CD8-positive, alpha-beta memory T cell (primary cell): ENCODE measurements at places on chromosomes 5 and 9.

- H3K4me1 ChIP-seq, result peaks cover 13% of the 10 kb centered on the region
- peak overlapping the region; percentile 2 for H3K4me3 ChIP-seq
- no peak overlapping the region for H3K27ac ChIP-seq
- DNase-seq, result no peak
- H3K27me3 ChIP-seq, result no peaks in the 10 kb centered on the region
These were observed 66.4 kb upstream of the PLPP1 start for GRCh38 chr5:55601204-55601618.

DNA sequence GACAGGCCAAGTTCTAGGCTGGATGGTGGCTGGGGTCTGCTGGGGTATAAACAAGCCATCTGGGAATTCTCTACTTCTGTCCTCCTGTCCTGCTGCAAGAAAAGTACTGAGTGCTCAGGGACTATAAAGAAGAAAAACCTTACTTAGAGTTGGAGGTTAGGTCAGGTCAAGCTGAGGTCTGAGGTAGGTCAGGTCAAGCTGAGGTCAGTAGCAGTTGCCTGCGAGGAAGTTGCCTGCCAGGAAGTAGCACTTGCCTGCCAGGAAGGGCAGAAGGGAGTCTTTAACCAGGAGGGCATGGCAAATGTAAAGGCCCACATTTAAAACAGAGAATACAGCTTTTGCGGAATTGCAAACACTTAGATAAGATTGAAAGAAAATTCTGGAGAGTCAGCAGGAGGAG is 51.3 kb upstream of the PRLR start:
- H3K4me3 ChIP-seq, result no peak overlapping the region
- H3K27ac ChIP-seq, result no peak overlapping the region
- H3K27me3 ChIP-seq, result no peaks in the 10 kb centered on the region
- no peak for DNase-seq
- no peaks in the 10 kb centered on the region for H3K4me1 ChIP-seq

GRCh38 chr9:128683340-128684064 is 5.5 kb upstream of the SET start:
- peak overlapping the region; percentile 81 for H3K4me3 ChIP-seq
- DNase-seq, result peak; percentile 13
- no peaks in the 10 kb centered on the region for H3K27me3 ChIP-seq
- H3K4me1 ChIP-seq, result peaks cover 51% of the 10 kb centered on the region
- H3K36me3 ChIP-seq, result no peaks in the 10 kb centered on the region

GRCh38 chr5:1133510-1134201 is 21.8 kb upstream of the SLC12A7 start:
- no peak overlapping the region for H3K4me3 ChIP-seq
- peaks cover 4% of the 10 kb centered on the region for H3K27me3 ChIP-seq
- DNase-seq, result no peak

DNA sequence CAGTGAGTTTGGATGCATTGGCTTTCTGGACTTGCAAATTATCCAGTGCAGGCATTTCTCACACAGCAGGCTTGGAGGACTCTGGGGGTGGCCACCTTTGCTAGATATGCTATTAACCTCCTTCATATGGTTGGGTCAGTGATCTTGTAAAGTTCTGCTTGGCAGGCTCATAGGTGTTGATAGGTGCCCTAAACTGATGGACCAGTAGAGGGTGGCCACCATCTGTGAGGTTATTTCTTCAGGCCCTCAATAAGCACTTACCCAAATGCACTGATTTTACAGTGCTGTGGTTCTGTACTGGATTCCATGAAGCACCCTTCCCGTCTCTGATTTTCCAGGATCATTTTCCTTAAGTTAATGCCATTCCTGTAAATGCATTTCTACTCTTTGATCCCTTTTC is 216.3 kb downstream of the COMMD10 start:
- no peaks in the 10 kb centered on the region for H3K27me3 ChIP-seq
- H3K4me3 ChIP-seq, result no peak overlapping the region
- no peak for DNase-seq
- no peak overlapping the region for H3K27ac ChIP-seq
- no peaks in the 10 kb centered on the region for H3K4me1 ChIP-seq
- peaks cover 6% of the 10 kb centered on the region for H3K36me3 ChIP-seq

- no peak for DNase-seq
- no peaks in the 10 kb centered on the region for H3K4me1 ChIP-seq
- no peaks in the 10 kb centered on the region for H3K27me3 ChIP-seq
- H3K27ac ChIP-seq, result no peak overlapping the region
- no peaks in the 10 kb centered on the region for H3K36me3 ChIP-seq
- H3K4me3 ChIP-seq, result no peak overlapping the region
These were observed 38.2 kb downstream of the MRPL36 start for GRCh38 chr5:1761453-1761755.

GRCh38 chr5:118552731-118553360 is 435.5 kb downstream of the DTWD2 start:
- H3K36me3 ChIP-seq, result no peaks in the 10 kb centered on the region
- H3K4me1 ChIP-seq, result no peaks in the 10 kb centered on the region
- H3K27me3 ChIP-seq, result no peaks in the 10 kb centered on the region
- DNase-seq, result no peak

- no peaks in the 10 kb centered on the region for H3K27me3 ChIP-seq
- no peak for DNase-seq
- no peaks in the 10 kb centered on the region for H3K4me1 ChIP-seq
- H3K27ac ChIP-seq, result no peak overlapping the region
These were observed 234.9 kb upstream of the DAP start for GRCh38 chr5:10995891-10996290.

- no peaks in the 10 kb centered on the region for H3K4me1 ChIP-seq
- no peaks in the 10 kb centered on the region for H3K36me3 ChIP-seq
- H3K27ac ChIP-seq, result no peak overlapping the region
- H3K4me3 ChIP-seq, result no peak overlapping the region
- no peak for DNase-seq
- no peaks in the 10 kb centered on the region for H3K27me3 ChIP-seq
These were observed 479.7 kb downstream of the CETN3 start for GRCh38 chr5:89929834-89930233.

GRCh38 chr5:120682851-120683250 is 218.8 kb downstream of the PRR16 start:
- no peak for DNase-seq
- no peaks in the 10 kb centered on the region for H3K27me3 ChIP-seq
- H3K36me3 ChIP-seq, result no peaks in the 10 kb centered on the region
- no peaks in the 10 kb centered on the region for H3K4me1 ChIP-seq
- no peak overlapping the region for H3K4me3 ChIP-seq

DNA sequence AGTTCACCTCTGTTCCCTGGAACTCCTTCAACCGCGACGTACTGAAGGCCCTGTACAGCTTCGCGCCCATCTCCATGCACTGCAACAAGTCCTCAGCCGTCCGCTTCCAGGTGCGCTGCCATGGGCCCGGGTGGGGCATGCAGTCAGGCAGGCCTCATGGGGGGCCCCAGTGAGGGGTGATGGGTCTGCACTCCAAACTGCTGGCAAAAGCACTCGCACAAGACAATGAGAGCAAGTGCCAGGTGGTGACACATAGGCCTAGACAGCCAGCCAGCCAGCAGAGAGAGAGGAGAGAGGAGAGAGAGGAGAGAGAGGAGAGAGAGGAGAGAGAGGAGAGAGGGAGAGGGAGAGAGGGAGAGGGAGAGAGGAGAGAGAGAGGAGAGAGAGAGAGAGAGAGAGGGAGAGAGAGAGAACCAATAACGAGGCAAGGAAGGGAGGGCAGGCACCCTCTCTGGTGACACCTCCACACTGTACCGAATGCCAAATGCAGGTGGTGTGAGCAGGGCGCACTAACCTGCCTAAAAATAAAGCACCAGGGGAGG is 21.0 kb downstream of the DBH start:
- no peaks in the 10 kb centered on the region for H3K36me3 ChIP-seq
- H3K4me3 ChIP-seq, result peak overlapping the region; percentile 37
- no peak for DNase-seq
- H3K4me1 ChIP-seq, result peaks cover 36% of the 10 kb centered on the region

GRCh38 chr5:88680253-88681132 is 202.5 kb downstream of the MEF2C start:
- no peak overlapping the region for H3K27ac ChIP-seq
- H3K36me3 ChIP-seq, result no peaks in the 10 kb centered on the region
- H3K4me3 ChIP-seq, result peak overlapping the region; percentile 55

GRCh38 chr9:1354086-1354485 is 303.9 kb downstream of the DMRT2 start:
- no peaks in the 10 kb centered on the region for H3K27me3 ChIP-seq
- H3K4me1 ChIP-seq, result no peaks in the 10 kb centered on the region
- no peaks in the 10 kb centered on the region for H3K36me3 ChIP-seq
- H3K4me3 ChIP-seq, result no peak overlapping the region
- no peak for DNase-seq
- no peak overlapping the region for H3K27ac ChIP-seq

GRCh38 chr5:76867827-76868693 is 18.2 kb downstream of the S100Z start:
- H3K36me3 ChIP-seq, result no peaks in the 10 kb centered on the region
- DNase-seq, result peak; percentile 37
- H3K27ac ChIP-seq, result no peak overlapping the region
- no peaks in the 10 kb centered on the region for H3K4me1 ChIP-seq

GRCh38 chr5:43981556-43981955 is 378.6 kb downstream of the NNT start:
- H3K4me1 ChIP-seq, result no peaks in the 10 kb centered on the region
- H3K4me3 ChIP-seq, result no peak overlapping the region
- no peak for DNase-seq
- no peaks in the 10 kb centered on the region for H3K27me3 ChIP-seq

DNA sequence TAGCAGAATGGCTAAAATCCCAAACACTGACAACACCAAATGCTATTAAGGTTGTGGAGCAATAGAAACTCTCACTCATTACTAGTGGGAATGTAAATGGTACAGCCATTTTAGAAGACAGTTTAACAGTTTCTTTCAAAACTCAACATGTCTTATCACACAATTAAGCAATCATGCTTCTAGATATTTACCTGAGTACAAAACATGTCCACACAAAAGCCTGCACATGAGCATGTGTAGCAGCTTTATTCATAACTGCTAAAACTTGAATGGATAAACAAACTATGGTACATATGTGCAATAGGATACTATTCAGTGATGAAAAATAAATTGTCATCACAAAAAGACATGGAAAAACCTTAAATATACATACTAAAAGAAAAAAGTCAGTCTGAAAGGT is 31.5 kb downstream of the SLC25A46 start:
- no peaks in the 10 kb centered on the region for H3K36me3 ChIP-seq
- no peaks in the 10 kb centered on the region for H3K27me3 ChIP-seq

DNA sequence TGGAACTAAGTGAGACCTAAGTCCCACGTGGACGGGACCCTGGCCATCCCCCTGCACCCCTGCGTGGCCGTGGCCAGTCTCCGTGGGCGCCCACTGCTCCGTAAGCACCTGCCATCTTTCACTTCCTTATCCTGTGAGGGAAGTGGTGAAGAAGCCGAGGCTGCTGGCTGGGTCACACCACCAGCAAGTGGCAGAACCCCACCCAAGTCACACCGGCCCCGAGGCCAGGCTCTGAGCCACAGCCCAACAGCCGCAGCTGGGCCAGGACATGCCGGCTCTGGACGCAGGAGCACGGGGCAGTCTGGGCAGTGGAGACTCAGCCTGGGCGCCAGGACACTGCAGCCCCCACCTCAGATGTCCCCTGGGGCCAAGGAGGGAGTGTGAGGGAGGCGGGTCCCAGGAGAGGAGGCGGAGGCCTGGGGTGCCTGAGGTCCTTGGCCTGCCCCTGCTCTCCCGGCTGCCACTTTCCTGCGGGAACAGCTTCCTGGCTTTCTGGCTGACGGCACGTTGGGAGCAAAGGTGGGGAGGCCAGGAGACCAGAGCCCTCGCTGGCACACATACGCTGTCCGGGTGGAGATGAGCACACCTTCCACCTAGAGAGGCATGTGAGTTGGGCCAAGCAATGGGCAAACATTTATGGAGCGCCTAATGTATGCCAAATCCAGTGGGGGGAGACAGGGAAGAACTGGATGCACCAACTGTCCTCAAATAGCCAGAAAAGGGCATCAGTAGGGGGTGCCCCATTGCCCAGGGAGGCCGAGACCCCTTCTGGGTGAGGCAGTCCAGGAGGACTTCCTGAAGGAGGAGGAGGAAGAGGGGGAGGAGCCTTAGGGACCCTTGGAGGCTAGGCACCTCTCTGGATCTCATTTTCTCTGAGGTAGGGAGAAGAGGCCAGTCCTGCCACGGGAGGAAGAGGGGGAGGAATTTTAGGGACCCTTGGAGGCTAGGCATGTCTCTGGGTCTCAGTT is 43.9 kb upstream of the EGFL7 start:
- DNase-seq, result no peak
- H3K4me3 ChIP-seq, result no peak overlapping the region
- H3K27ac ChIP-seq, result no peak overlapping the region
- H3K4me1 ChIP-seq, result peaks cover 3% of the 10 kb centered on the region

- no peak overlapping the region for H3K27ac ChIP-seq
- no peaks in the 10 kb centered on the region for H3K4me1 ChIP-seq
- no peaks in the 10 kb centered on the region for H3K36me3 ChIP-seq
- H3K27me3 ChIP-seq, result no peaks in the 10 kb centered on the region
- no peak for DNase-seq
- H3K4me3 ChIP-seq, result no peak overlapping the region
These were observed 1573.4 kb downstream of the EFNA5 start for GRCh38 chr5:106097340-106097739.

DNA sequence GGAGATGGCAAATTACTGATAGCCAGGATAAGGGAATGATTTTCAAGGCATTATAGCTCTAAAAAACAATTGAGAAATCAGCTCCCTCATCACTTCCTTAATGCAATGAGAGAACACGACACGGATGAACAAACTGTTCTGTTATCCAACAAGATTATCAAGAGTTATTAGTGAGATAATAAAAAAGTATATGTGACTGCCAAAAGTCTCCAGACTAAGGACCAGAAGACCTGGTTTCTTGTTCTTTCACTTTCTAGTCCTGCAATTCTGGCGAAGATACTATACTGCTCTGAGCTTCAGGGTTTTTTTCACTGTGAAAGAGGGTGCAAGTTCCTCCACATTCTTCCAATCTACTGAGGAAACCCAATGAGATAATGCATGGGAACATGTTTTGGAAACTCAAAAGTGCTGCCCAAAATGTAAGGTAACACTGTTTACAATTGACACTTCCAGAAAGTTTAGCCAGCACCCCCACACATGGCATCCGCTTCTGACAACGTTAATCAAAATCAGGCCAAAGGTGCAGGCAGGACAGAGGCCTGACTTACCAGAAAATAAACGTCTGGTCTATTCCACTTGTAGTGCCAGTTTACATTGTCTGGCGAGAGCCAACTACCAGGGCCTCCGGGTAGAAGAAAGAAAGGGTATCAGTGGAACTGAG is 254.2 kb downstream of the DOCK8 start:
- peaks cover 13% of the 10 kb centered on the region for H3K36me3 ChIP-seq
- no peak overlapping the region for H3K27ac ChIP-seq
- no peaks in the 10 kb centered on the region for H3K27me3 ChIP-seq
- H3K4me1 ChIP-seq, result peaks cover 13% of the 10 kb centered on the region
- no peak for DNase-seq
- peak overlapping the region; percentile 88 for H3K4me3 ChIP-seq

GRCh38 chr5:80653502-80653901 is 950 bp upstream of the MSH3 start:
- H3K27ac ChIP-seq, result peak overlapping the region; percentile 68
- H3K36me3 ChIP-seq, result peaks cover 5% of the 10 kb centered on the region
- peak overlapping the region; percentile 74 for H3K4me3 ChIP-seq
- DNase-seq, result no peak

DNA sequence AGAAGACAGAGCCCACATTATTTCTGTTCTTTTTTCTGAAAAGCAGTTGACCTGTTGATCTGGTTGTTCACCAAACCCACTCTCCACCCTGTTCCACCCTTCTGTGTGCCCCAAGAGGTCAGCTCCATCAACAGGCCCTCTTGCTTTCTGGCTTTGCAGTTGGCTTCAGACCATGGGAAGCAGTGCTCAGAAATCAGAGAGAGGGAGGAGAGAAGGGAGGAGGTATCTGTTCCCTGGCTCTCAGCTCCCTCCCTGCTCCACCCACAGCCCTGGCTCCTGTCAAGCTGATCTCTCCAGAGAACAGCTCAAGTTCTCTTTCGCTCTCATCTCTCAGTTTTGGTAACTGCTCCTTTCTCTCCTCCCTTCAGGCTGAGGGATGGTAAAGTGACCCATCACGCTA is 144.2 kb upstream of the RAI14 start:
- no peak overlapping the region for H3K27ac ChIP-seq
- no peak overlapping the region for H3K4me3 ChIP-seq
- H3K4me1 ChIP-seq, result no peaks in the 10 kb centered on the region
